Colonic mucosa (tissue), 4 donors: ENCODE measurements at places on chromosomes 11 and 22.

DNA sequence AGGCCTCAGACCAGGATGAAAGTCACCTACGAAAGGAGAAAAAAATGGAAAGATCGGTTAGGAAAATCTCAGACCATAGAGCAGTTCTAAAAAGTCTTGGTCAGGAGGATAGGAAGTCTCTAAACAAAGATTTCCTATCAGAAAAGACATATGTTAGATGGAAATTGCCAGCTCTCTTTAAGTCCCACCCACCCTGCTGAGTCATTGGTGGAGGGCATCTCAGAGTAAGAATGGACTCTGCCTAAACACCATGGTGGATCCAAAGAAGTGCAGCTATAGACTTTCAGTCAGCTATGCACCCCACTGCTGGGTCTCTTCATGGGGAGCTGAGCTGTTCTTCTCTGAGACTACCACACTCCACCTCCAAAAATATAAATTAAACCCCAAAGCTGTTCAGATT is 3.7 kb downstream of the OR8B2 start:
- no peak overlapping the region for H3K4me3 ChIP-seq
- no peaks in the 10 kb centered on the region for H3K36me3 ChIP-seq
- H3K27ac ChIP-seq = no peak overlapping the region
- H3K27me3 ChIP-seq = no peaks in the 10 kb centered on the region

DNA sequence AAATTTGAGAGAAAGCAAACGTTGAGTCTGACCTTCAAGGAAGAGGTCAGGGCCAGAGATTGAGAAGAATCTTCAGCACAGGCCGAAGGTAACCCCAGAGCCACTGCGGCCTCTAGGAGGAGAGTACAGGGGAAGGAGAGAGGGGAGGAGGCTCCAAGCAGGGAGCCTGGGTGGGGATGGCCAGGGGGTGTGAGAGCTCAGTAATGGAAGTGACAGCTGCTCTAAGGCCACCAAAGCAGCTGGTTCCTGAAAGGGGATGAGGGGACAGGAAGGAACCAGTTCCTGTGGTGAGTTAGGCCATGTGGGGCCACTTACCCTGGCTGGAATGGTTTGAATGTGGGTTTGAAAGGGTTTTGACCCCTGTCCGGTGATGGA is 46.1 kb downstream of the PISD start:
- no peak overlapping the region for H3K27ac ChIP-seq
- no peak overlapping the region for H3K4me3 ChIP-seq
- H3K36me3 ChIP-seq = no peaks in the 10 kb centered on the region
- no peaks in the 10 kb centered on the region for H3K27me3 ChIP-seq
- no peak for DNase-seq

DNA sequence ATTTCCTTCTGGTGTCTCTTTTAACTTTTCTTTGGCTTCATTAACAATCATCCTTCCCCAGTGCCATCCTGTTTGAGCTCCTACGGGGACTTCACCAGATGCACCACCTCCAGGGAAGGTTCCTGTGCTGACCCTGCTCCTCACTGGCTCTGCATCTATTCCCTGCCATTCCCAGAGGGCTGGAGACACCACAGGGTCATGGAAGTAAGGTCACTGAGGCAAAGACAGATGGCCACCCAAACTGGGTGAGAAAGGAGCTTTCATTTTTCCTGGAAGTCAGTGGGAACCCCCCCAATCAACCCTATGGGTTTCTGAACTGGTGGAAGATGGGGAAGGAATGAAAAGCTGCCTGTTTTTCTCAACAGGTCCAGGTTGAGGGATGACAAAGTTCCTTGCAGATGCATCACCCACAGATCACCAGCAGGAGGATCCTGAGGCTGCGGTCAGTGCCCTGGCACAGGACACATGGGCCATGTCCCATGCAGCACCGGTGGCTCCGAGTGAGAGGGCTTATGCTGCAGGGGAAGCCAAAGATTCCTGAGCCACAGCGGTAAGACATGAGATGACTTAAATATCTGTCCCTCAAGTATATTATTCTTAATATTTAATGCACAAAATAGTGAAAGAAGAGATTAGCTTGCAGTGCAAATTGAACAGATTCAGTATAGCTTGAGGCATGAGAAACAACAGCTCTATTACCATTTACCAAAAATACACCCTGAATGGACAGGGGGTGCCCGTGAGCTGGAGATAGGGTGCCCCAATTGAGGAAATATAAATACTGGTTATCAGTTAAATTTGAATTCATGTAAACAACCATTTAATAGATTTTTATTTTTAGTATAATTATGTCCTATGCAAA is 73.0 kb upstream of the VPREB1 start:
- no peak for DNase-seq
- H3K27me3 ChIP-seq = no peaks in the 10 kb centered on the region
- no peak overlapping the region for H3K4me3 ChIP-seq
- H3K36me3 ChIP-seq = no peaks in the 10 kb centered on the region
- no peak overlapping the region for H3K27ac ChIP-seq

GRCh38 chr11:64903291-64903833 is 13.6 kb downstream of the ATG2A start:
- H3K27ac ChIP-seq = no peak overlapping the region
- H3K4me1 ChIP-seq = no peaks in the 10 kb centered on the region
- no peaks in the 10 kb centered on the region for H3K27me3 ChIP-seq
- peaks cover 5% of the 10 kb centered on the region for H3K36me3 ChIP-seq
- no peak for DNase-seq
- no peak overlapping the region for H3K4me3 ChIP-seq

DNA sequence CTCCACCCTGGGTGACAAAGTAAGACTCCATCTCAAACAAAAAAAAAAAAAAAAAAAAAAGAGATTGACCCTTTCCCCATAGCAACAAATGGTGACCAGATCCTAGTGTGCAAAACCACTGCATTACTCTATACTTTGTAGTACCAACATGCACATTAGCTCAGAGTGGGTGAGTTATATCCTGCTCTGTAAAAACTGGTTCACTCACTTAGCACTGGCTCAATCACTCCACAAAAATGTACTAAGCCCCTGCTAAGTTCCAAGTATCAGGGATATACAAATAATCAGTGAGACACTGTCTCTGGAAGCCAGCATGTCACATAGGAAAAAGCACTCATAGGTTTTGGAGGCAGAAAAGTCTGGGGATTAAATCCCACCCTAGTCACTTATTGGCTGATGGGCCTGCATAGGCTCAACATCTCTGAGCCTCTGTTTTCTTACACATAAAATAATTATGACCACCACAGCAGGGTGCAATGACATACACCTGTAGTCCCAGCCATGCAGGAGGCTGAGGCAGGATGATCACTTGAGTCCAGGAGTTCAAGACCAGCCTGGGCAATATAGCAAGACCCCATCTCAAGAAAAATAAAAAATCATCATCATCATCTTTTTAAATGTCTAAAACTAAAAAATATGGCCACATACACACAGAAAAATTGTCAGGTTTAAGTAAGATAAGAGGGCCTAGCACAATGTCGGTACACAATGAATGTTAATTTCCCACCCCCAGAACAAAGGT is 11.9 kb downstream of the FAM168A start:
- no peak overlapping the region for H3K27ac ChIP-seq
- no peaks in the 10 kb centered on the region for H3K27me3 ChIP-seq
- no peaks in the 10 kb centered on the region for H3K36me3 ChIP-seq
- H3K4me1 ChIP-seq = no peaks in the 10 kb centered on the region
- no peak overlapping the region for H3K4me3 ChIP-seq

- DNase-seq = no peak
- H3K4me3 ChIP-seq = no peak overlapping the region
- no peaks in the 10 kb centered on the region for H3K27me3 ChIP-seq
- H3K27ac ChIP-seq = no peak overlapping the region
- no peaks in the 10 kb centered on the region for H3K4me1 ChIP-seq
Observed at GRCh38 chr11:66020618-66021357, 5.5 kb downstream of the CATSPER1 start.

GRCh38 chr11:83401506-83402225 is 115.5 kb upstream of the CCDC90B start:
- no peak overlapping the region for H3K27ac ChIP-seq
- DNase-seq = no peak

DNA sequence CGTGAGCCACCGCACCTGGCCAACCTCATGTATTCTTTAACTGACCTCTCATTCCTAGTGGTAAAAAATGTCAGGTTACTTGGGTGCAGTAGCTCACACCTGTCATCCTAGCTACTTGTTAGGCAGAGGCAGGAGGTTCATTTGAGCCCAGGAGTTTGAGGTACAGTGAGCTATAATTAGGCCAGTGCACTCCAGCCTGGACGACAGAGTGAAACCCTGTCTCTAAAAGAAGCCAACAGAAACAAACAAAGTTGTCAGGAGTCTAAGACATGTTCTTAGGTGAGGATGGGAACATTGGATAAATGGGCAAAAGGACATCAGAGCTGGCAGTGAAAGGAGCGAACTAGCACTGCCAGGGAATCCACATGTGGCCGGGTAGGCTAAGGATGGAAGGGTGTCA is 18.1 kb downstream of the MADD start:
- H3K36me3 ChIP-seq = peaks cover 10% of the 10 kb centered on the region
- no peak for DNase-seq
- H3K4me1 ChIP-seq = no peaks in the 10 kb centered on the region
- no peak overlapping the region for H3K27ac ChIP-seq
- H3K4me3 ChIP-seq = no peak overlapping the region

GRCh38 chr11:75055511-75055910 is 41.2 kb downstream of the OR2AT4 start:
- no peaks in the 10 kb centered on the region for H3K36me3 ChIP-seq
- H3K27me3 ChIP-seq = no peaks in the 10 kb centered on the region
- no peak for DNase-seq
- no peak overlapping the region for H3K27ac ChIP-seq

GRCh38 chr22:50269970-50270665 is at the start of gene MAPK11:
Gene MAPK11, minus strand, starts transcription at chr22:50270380. Its CDS starts 88 bp downstream, at chr22:50270292.
- peaks cover under 1% of the 10 kb centered on the region for H3K36me3 ChIP-seq
- H3K27me3 ChIP-seq = peaks cover 29% of the 10 kb centered on the region
- DNase-seq = peak; percentile 60
- peaks cover 16% of the 10 kb centered on the region for H3K4me1 ChIP-seq
- no peak within 1 kb of the TSS for H3K27ac ChIP-seq
